Aorta (tissue), 5 donors: ENCODE measurements at places on chromosomes 7 and 10. TPM values are rescaled to one million over a fixed set of nuclear protein-coding genes. Genes with fewer than 3 reads are reported as not detected.

- no peak overlapping the region for H3K4me3 ChIP-seq
- DNase-seq = no peak
- H3K36me3 ChIP-seq = no peaks in the 10 kb centered on the region
- peaks cover 2% of the 10 kb centered on the region for H3K27me3 ChIP-seq
- H3K27ac ChIP-seq = no peak overlapping the region
Measured at GRCh38 chr7:141563956-141564623, 12.9 kb downstream of the AGK start.

DNA sequence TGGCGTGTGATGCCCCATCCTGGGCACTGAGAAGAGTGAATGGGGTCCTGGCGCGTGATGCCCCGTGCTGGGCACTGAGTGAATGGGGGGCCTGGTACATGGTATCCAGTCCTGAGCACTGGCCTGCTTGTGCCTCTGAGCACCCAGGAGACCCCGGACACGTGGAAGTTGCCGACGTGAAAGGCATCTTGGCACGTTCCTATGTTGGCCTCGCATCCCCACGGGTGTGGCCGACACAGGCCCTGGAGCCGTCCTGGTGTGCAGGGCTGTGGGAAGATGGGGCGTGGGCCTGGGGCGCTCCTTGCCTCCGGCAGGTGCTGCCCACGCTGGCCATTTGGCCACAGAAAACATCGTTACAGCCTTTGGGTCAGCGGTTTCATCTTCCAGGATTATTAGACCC, 35.5 kb downstream of the CFAP46 start:
- no peak for DNase-seq
- no peaks in the 10 kb centered on the region for H3K36me3 ChIP-seq
- no peak overlapping the region for H3K4me3 ChIP-seq

CTAGE15 gene
- total RNA-seq = 0.99 TPM

- H3K4me3 ChIP-seq = no peak overlapping the region
- H3K4me1 ChIP-seq = no peaks in the 10 kb centered on the region
- H3K27ac ChIP-seq = no peak overlapping the region
- no peaks in the 10 kb centered on the region for H3K36me3 ChIP-seq
- H3K27me3 ChIP-seq = no peaks in the 10 kb centered on the region
- DNase-seq = no peak
Measured at GRCh38 chr10:2459713-2460112, 607.6 kb upstream of the PFKP start.
